Esophagus squamous epithelium (tissue), 5 donors: ENCODE measurements at places on chromosomes 5 and 9.

DNA sequence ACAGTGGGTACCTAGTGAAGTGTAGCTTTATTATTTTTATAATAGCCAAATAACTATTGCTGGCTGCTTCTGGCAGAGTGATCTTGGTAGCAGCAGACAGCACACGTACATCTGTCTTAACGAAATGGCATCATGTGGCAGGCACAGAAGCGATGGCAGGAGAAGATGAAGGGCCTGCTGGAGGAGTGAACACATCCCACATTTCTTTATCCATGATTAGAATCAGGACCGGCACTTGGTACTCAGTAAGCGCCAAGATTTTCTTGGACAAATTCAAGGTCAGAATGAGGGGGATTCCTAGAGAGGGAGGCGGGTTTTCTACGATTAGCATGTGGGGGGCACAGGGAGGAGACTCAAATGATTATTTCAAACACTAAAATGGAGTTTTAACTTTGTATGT is 23.0 kb upstream of the ZNF366 start:
- H3K36me3 ChIP-seq = no peaks in the 10 kb centered on the region
- no peak for DNase-seq
- no peaks in the 10 kb centered on the region for H3K4me1 ChIP-seq
- H3K27ac ChIP-seq = no peak overlapping the region
- no peak overlapping the region for H3K4me3 ChIP-seq
- no peaks in the 10 kb centered on the region for H3K27me3 ChIP-seq

DNA sequence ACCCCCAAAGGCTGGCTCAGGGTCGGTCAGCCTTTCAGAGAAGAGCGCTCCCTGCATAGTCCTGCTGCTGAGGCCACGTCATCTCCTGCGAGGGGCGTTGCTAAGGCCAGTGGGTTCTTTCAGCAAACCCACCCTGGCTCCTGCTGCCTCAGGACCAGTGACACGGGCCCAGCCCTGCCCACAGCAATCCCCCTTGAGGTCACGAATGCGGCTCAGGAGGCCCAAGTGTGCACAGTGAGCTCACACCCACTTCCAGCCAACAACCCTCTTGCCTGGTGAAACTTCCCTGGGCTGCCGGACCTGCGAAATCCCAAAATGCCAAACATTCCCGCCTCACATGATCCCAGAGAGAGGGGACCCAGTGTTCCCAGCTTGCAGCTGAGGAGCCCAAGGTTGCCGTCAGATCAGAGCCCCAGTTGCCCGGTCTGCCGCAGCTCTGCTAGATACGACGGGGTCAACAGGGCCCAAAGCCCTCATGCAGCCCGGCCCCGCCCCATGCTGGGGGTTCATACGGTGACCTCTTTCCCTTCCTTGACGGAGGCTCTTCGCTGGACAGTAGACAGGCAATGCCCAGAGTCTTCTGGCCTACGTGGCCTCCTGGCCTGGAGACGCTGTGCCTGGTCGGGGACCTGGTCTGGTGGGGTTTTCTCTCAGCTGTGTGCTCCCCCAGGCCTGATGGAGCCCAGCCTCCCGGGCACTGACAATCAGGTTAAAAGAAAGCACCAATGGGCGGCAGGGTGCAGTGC is 116.4 kb upstream of the COL5A1 start:
- no peaks in the 10 kb centered on the region for H3K4me1 ChIP-seq
- no peak overlapping the region for H3K27ac ChIP-seq
- no peak for DNase-seq
- no peak overlapping the region for H3K4me3 ChIP-seq

DNA sequence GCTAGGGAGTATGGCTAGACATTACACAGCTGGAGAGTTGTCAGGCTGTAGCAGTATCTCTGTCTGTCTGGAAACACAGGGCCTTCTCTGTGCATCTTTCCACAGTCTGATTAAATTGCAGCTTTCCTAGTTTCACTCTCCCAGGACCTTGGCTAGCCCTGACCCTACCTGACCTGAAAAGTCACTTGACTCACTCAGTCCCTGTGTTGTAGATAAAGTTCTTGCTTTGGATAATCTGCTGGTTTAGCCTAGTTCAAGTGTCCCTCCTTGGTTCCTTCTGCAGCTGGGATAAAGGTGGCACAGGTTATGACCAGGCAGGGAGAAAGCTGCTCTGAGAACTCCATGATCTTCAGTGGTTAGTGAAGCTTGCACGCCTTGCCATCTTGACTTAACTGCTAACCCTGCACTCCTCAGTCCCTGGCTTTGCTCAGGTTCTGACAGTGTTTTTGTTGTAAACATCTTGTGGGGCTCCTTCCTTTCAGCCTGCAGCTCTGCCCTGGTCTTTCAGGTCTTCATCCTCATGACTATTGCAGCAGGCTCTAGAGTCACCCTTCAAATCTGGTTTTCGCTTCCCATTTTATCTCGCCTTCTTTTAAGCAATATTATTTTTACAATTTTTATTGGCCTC is 101.0 kb downstream of the PIP5K1B start:
- H3K36me3 ChIP-seq = no peaks in the 10 kb centered on the region
- no peak overlapping the region for H3K4me3 ChIP-seq
- H3K27me3 ChIP-seq = no peaks in the 10 kb centered on the region
- H3K4me1 ChIP-seq = no peaks in the 10 kb centered on the region

DNA sequence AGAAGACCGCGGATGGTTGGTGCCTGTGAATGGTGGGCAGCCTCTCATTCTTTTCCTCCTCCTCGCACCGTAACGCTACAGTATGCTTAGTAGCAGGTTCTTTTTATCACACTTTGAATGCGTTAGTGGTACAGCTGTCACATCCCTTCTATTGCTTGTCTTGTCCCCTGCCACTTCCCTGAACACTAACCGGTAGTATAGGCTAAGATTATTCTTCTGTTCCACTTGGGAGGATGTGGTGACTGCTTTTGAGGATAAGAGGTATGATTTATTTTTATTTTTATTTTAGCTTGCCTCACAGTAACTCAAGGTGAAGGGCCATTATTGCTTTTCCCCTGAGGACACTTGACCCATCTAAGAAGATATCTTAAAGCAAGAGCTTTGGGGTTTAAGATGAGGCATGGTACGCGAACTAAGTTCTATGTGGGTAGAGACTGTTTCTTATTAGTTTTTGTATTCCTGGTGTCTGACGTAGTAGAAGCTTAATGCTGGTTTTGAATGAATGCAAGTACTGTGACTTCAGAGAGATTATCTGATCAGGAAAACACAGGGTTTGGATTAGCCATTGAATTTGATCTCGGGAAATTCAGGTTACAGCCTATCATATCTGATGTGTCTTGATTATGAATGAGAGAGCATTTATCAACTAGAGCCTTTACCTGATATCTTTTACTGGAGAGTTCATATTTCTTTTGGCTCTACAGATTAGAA is 951 bp downstream of the UNC13B start:
- DNase-seq = no peak
- no peaks in the 10 kb centered on the region for H3K27me3 ChIP-seq
- H3K4me1 ChIP-seq = peaks cover 34% of the 10 kb centered on the region
- peak overlapping the region; percentile 97 for H3K27ac ChIP-seq
- H3K4me3 ChIP-seq = peak overlapping the region; percentile 51

DNA sequence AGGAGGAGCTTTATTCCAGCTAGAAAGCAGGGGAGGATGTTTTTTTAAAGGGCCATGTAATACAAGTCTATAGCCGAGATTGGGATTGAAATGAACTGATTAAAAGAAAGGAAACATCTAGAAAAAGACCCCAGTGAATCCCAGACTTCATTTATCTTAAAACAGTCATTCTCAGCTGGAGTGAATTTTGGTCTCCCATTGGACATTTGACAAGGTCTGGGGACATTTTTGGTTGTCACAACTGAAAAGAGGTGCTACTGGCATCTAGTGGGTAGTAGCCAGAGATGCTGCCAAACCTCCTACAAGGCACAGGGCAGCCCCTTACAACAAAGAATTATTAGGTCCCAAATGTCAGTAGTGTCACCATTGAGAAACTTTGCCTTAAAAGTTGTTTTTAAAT is 16.3 kb upstream of the SPINK4 start:
- no peak overlapping the region for H3K4me3 ChIP-seq
- peaks cover 50% of the 10 kb centered on the region for H3K4me1 ChIP-seq
- no peaks in the 10 kb centered on the region for H3K27me3 ChIP-seq
- no peak for DNase-seq
- no peaks in the 10 kb centered on the region for H3K36me3 ChIP-seq

DNA sequence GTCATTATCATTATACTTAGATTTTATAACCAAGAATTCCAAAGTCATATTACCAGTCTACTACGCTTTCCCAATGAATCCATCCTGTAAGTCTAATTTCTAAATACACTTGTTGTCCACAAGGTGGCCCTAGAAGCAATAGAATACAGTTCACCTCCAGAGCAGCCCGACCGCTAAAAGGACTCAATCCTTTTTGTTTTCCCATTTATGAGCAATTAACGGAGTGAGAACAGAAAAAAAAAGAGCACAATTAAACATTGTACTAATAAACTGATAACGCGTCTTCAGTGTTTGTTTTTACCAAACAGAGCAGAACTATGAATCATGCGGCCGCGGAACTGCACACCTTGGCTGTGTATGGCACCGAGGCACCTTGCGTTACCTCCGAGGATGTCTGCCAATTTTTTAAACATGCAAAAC is 160.7 kb upstream of the DAPK1 start:
- peak overlapping the region; percentile 49 for H3K4me3 ChIP-seq
- H3K27ac ChIP-seq = no peak overlapping the region
- H3K36me3 ChIP-seq = no peaks in the 10 kb centered on the region
- no peaks in the 10 kb centered on the region for H3K27me3 ChIP-seq
- H3K4me1 ChIP-seq = no peaks in the 10 kb centered on the region

DNA sequence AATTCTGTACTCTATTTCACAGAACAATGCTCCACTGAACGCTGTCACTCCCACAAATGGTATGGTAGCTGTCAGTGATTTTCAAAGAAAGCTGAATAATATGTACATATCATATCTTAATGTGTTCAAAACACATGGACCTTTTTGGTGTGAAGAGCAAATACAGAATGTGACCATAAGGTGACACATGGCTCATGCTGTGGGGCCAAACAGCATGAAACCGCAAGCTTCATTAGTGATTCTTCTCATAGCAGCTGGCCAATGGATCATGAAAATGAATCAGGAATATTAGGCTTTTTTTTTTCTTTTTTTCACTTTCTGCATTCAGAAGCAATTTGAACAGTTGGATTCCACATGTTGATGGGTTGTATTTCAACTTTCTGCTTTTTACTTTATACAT is 54.9 kb upstream of the CDH9 start:
- no peaks in the 10 kb centered on the region for H3K27me3 ChIP-seq
- no peak overlapping the region for H3K4me3 ChIP-seq
- H3K36me3 ChIP-seq = no peaks in the 10 kb centered on the region
- no peak overlapping the region for H3K27ac ChIP-seq

DNA sequence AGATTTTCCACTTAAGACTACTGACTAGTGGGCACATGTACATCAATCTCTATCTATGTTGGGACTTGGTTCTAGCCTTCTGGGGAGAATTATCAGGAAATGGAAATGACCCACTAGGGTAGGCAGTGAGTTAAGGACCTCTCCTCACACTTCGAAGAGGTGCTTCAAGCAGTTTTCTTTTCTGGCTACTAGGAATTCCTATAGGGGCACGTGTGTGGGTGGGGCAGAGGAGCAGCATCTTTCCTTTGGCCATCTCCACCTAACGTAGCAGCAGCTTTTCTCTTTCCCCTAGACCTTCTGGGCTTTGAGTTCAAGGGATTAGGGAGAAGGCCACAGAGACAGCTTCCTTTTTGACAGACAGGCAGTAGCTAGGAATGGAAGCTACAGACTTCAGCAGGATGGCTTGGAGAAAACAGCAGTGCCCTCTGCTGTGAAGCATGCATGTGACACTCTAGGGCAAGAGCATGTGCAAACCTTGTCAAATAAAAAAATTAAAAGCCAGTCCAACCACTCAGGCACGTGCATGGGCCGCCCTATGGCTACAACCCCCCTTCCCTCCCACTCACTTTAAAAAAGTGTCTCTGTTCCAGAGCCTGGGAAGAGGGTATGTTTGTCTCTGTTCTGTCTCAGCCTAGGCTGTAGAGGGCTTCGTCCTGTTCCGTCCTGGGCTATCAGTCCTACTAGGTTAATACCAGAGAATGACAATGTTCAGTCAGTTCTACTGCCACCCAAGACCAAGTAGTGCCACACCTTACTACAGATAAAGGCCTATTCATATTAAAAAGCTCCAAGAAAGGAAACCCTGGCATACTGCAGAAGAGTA is 8.7 kb upstream of the GFRA3 start:
- no peak for DNase-seq
- no peaks in the 10 kb centered on the region for H3K27me3 ChIP-seq
- no peaks in the 10 kb centered on the region for H3K36me3 ChIP-seq
- H3K4me1 ChIP-seq = no peaks in the 10 kb centered on the region

- no peak for DNase-seq
- H3K4me3 ChIP-seq = peak overlapping the region; percentile 96
- no peaks in the 10 kb centered on the region for H3K36me3 ChIP-seq
- peaks cover 62% of the 10 kb centered on the region for H3K4me1 ChIP-seq
- H3K27ac ChIP-seq = peak overlapping the region; percentile 90
These were observed 14.9 kb downstream of the TRIM7 start for GRCh38 chr5:181189962-181190710.

GRCh38 chr9:92769990-92770359 is 5.3 kb upstream of the BICD2 start:
- H3K36me3 ChIP-seq = no peaks in the 10 kb centered on the region
- no peaks in the 10 kb centered on the region for H3K27me3 ChIP-seq
- DNase-seq = no peak
- H3K27ac ChIP-seq = peak overlapping the region; percentile 95
- H3K4me1 ChIP-seq = peaks cover 80% of the 10 kb centered on the region

DNA sequence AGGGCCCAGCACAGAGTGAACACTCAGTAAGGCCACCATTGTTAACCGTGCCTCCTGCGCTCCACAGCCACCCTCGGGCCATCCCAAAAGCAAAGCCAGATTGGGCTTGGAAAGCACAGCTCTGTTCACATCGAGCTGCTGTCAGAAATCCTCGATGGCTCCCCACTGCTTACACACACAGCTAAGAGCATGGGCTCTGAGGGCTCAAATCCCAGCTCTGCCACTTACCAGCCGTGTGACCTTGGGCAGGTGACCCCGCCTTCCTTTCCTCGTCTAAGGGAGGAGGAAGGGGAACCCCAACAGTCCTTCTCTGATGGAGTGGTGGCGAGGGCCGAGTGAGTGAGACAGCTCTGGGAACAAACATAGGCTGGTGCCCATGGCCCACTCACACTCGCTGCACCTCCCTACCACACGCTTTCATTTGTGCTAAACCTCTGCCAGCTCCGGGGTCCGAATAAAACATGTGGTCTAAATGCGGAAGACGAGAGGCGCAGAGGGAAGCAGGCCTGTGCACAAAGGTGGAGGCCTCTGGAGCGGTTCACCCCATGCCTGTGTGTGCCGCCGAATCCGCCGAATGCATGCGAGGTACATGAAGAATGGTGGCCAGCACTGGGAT is 139.3 kb downstream of the PAX5 start:
- H3K27me3 ChIP-seq = no peaks in the 10 kb centered on the region
- H3K27ac ChIP-seq = no peak overlapping the region
- DNase-seq = no peak
- H3K4me1 ChIP-seq = no peaks in the 10 kb centered on the region
